Astrocyte of the hippocampus (primary cell): ENCODE measurements at places on chromosomes 5 and 9.
A peak's percentile ranks its signal among the peaks of the same experiment; 100 is the strongest.

DNA sequence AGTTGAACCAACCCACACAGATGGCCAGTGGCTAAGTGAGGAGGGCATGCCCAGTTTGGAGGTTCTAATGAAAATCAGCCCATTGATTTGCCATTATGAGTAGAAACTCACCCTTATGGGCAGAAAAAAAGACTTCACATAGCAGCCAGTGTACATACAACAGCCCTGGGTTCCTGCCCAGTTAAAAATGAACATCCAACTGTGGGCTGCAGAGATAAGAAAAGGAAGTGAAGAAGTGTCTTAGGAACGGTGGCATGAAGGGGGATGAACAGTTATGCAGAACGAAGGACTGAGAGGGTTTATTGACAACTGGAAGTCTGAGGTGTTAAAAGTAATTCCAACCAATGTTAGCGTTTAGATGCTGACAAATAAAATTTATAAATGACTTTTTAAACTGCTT is 118.4 kb downstream of the MARCHF3 start:
- DNase-seq, result no peak

GRCh38 chr9:110465190-110465589 is 114.4 kb downstream of the SVEP1 start:
- DNase-seq, result no peak

GRCh38 chr9:127758843-127759242 is 19.6 kb downstream of the SH2D3C start:
- no peak for DNase-seq

GRCh38 chr5:137933491-137933911 is 44.2 kb downstream of the PKD2L2 start:
- DNase-seq, result peak; percentile 88

- no peak for DNase-seq
Observed at GRCh38 chr9:93540305-93540704, 36.1 kb upstream of the PHF2 start.

DNA sequence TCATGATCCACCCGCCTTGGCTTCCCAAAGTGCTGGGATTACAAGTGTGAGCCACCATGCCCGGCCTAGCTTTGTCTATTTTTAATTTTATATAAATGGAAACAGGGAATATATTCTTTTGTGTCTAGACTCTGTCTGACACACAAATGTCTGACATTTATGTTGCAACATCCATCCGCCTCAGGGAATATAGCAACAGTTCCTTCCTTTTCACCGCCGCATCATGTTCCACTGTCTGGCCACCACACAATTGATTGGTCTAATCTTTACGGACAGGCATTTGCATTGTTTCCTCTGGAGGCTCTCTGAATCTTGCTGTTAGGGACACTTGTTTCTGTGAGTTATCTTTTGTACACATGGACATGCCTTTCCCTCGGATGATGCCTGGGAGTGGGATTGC is 20.1 kb upstream of the TBC1D9B start:
- DNase-seq, result no peak

DNA sequence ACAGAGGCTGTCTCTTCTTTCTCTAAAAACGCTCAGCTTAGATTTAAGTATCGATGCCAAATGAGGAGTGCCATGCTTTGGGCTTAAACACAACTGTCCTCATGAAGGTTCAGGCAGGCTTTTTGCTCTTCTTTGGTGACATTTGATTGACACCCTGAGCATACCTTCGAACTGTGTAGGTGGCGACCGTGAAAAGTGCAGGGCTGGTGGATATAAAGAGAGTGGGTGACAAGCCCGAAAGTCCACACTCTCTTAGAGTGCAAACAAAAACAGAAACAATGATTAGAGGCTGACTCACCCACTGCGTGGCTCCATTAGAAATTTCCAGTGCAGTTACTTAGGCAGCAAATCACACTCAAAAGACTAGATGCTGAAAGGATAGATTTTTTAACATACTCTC is 141.7 kb downstream of the SYK start:
- peak; percentile 59 for DNase-seq

DNA sequence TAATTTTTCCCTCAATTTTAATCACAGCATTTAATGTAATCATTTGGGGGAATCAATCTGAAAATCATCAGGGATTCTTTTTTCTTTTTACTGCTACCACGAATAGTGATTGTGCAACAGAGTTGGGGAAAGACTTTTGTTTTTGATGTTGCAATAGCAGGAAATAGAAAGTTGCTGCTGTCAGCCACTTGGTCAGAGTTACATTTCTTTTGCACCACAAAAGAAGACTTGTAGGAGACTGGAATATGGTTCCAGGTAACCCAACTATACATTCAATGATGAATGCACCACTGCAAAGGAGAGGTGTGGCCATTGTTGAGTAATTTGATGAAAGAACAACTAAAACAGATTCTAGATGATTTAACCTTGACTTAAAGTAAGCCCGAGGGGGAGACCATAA is 46.3 kb upstream of the PALM2AKAP2 start:
- DNase-seq, result peak; percentile 17

- no peak for DNase-seq
Observed at GRCh38 chr5:135481387-135481786, 29.2 kb upstream of the TIFAB start.

GRCh38 chr5:97157689-97158088 is 15.3 kb upstream of the LIX1 start:
- DNase-seq, result no peak

- DNase-seq, result no peak
Observed at GRCh38 chr5:150179019-150179620, 10.7 kb upstream of the SLC6A7 start.

DNA sequence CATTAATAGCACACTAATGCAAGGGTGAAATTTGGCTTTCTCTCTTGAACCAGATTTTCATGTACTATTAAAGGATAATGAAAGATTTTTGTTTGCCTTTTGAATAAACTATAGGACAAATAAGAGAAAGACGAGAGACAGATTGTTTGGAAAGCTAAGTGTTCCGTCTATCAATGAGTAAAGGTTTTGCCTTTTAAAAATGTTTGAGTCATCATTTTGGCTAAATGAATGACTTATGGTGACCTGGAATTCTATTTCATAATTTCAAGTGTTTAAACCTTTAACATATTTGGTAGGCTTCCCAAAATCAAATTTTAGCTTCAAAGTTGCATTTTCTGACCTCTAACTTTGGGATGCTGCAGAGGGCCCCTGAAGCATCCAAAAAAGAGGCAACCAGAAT is 145.2 kb downstream of the SLC25A46 start:
- DNase-seq, result no peak

- no peak for DNase-seq
Observed at GRCh38 chr5:123719004-123719403, 207.0 kb downstream of the CSNK1G3 start.

- DNase-seq, result peak; percentile 58
Observed at GRCh38 chr5:113806250-113806649, 292.8 kb downstream of the YTHDC2 start.

DNA sequence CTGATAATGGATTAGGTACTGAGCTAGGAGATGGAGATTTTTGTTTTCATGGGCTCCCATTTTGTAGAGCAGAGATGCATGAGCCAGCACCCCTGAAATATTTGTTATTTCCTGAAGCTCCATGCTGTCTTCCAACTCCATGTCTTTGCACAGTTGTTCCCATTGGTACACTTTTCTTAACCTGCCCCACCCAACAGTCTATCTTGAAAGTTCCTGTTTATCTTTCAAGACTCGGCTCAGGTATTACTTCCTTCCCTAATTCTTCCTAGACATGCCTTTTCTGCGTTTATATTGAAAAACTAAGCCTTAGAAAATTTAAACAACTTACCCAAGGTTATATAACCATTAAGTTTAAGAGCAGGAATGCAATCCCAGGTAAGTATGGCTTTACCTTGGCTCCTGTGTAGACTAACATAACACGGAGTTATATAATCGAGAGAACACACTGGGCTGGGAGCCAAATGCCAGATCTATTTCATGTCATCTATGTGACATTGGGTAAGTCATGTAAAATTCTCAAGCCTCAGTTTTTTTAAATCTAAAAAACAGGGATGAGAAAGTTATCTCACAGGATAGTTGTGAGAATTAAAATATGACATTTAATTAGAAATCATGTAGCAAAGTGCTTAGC is 67.4 kb downstream of the LIX1 start:
- no peak for DNase-seq

GRCh38 chr5:27523629-27524028 is 485.2 kb upstream of the CDH9 start:
- DNase-seq, result no peak

- DNase-seq, result peak; percentile 89
Observed at GRCh38 chr5:172777881-172778814, 7.2 kb upstream of the DUSP1 start.

DNA sequence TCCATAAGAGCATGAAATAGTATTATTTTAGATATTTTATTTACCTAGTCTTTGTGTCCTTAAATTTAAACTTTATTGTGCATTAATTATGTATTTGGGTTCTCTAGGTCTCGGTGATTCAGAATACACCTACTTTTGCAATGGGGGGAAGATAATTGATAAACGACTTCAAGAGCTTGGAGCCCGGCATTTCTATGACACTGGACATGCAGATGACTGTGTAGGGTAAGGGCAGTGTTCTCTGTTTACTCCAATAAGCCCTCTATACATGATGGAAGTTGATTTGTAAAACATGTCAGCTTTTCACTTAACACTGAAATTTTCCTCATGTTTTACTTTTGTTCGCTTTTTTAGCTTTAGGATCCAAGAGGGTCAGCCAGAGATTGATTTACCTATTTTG is 6.2 kb downstream of the MTRR start:
- no peak for DNase-seq

DNA sequence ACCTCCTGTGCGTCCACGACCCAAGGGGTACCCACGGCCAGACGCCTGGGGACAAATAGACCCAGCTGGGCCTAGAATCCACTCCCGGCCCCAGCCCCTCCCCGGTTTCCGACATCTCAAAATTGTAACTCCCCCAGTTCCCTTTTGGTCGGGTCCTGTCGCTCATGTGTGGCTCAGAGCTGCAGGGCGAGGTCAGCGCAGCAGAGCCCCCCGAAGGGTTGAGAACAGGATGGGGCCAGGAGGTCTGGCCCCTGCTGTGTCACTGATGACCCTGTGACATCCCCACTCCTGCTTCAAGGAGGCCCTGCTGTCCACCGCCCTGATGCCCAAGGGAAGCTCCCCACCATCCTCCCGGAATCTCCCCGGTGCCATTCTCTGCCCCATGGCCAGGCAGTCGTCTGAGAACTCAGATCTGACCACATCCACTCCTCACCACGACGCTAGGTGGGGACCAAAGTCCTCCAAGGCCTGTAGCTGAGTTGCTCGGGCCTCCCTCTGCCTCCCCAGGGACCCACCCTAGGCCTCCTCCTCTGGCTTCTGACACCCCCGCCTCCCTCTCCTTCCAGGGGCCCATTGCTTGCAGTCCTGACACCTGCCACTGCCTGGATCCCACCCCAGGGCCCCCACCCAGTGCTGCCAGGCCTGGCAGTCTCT is 3.9 kb downstream of the SLC9A3 start:
- no peak for DNase-seq

DNA sequence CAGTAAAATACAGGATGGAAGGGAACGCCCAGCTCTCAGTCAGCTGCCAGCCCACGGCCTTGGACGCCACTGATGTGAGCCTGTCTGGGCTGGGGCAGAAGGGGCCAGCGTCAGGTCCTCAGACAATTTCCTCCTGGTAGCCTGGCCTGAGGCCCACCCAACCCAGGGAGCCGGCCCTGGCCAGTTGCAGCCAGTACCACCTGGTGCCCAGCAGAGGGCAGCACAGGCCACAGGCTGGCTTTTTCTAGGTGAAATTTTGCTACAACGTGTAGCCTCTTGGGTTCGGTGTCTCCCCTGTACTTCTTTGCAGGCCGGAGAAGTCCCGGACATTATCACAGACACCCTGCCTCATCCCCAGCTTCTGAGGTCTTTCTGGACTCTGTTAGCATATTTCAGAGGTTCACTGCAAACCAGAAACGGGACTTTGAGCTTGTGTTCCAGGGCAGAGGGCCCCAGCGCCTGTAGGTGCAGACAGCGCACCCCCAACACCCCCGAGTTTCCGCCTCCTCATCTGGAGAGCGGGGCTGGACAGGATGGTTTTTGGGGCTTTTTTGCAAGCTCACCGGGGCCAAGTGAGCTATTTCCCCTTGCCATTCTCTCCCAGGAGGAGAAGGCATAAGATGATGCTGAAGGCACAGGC is 45.9 kb upstream of the KCNMB1 start:
- DNase-seq, result peak; percentile 80
